Thymus (tissue), 14 donors: ENCODE measurements at places on chromosomes 5 and 9.

GRCh38 chr5:143426437-143426991, 23.0 kb upstream of the NR3C1 start:
- no peak for DNase-seq

DNA sequence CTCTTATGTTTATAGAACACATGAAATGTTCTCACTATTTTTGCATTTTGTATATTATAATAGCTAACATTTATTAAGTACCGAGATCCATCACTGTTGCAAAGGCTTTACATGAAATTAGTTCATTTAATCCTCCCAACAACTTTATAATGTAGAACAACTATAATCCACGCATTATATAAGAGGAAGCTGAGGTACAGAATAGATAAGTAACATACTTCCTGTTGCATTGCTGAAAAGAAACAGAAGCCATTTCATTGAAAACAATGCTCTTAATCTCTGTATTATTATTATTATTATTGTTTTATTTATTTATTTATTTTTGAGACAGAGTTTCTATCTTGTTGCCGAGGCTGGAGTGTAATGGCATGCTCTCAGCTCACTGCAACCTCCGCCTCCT, 7.9 kb upstream of the INSYN2B start:
- DNase-seq = no peak

- no peak for DNase-seq
Measured at GRCh38 chr9:125418404-125418803, 156.8 kb downstream of the GAPVD1 start.

DNA sequence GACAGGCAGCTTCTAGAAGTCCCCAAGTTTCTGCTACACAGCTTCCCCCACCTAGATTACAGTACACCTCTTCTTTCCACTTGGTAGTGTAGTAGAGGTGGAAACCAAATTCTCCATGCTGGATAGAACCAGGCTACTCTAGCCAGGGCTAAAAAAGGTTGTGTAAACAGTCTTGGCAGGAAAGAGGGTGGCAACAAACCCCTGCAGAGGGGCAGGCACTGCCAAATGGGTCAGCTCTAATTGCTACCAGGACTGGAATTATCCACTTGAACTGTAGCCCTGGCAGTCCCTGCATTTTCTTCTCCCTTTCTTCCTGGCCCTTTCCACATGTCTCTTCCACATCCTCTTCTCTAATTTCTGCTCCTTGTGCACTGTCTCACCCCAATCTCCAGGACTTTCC, 24.8 kb downstream of the RANBP3L start:
- DNase-seq = no peak

GRCh38 chr9:133600739-133601138, 8.4 kb downstream of the FAM163B start:
- no peak for DNase-seq

GRCh38 chr5:120848883-120849282, 384.8 kb downstream of the PRR16 start:
- DNase-seq = no peak

GRCh38 chr9:3939820-3940219, 360.0 kb downstream of the GLIS3 start:
- DNase-seq = no peak

DNA sequence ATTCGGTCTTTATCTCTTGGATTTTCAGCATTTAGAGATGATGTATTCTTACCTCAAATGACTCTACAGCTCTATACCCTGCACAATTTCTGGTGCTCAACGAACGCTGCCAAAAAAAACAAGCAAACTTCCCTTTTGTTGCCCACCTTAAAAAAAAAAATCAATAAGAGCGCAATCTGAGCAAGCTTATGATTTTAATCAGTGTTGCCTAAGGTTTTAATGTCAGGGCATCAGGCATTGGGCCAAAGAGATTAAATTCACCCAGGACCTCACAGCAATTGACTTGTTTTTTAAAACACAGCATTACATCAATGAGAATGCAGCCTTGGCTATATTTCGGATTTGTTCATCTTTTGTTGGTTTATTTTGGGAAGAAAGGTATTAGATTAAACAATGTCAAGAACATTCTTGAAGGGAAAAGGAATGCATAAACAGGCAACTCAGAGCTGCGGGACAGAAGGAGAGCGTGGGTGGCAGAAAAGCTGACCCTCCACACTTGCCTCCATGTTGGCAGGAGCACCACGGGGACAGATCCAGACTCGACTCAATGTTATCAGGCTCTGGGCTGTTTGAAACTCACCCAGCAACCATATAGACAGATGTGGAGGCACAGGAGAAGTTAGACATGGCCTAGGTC, 127.5 kb upstream of the DAPK1 start:
- DNase-seq = no peak

DNA sequence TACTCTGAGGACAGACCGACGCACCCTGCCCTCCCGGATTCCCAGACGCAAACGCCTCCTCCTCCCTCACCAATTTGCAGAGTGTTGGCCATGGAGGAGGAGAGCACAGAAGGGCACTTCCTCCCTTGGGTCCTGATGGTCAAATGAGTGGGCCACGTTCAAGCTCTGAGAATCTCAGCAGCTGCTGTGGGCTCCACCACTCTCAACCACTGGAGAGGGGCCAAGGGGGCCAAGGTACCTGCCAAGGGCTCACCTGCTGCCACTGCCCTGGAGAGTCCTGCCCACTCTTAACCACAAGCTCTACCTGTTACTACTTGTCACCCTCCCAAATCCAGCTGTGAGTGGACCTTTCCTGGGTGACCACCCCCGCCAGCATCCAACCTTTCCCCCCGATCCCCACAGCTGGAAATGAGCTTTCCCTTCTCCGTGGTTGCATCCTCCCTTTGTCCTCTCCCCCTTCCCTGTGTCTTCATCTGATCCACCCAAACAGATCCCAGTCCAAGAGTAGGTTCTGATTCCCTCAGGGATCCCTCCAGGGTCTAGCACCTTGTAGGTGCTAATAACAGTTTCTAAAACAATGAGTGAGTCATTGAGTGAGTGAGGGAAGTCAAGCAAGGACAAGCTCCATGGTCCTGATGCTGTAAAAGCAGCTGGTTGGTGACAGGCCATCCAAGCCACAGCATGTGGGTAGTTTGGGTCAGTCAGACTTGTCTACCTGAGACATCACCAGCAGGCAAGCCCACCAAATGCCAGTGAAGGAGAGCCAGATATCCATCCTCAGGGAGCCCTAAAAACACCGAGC, 69.7 kb downstream of the FAM114A2 start:
- DNase-seq = no peak

DNA sequence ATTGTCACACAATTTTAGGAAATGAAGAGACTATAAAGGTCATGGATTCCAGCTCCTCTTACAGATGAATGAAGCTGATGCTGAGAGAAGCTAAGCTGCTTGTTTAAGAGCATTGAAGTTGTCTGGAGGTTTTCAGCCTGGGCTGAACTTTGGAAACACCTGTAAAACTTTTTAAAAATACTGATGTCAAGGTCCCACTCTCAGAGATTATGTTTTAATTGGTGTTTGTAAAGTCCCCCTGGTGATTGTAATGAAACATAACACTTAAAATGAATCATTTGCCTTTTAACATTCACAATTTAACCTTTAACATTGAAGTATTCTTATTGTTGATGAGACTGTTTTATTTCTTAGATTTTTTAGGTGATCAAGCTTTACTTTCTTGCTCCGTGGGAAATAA, 16.4 kb downstream of the RAD23B start:
- no peak for DNase-seq

- DNase-seq = no peak
Measured at GRCh38 chr5:122314036-122314435, 2.0 kb downstream of the SNCAIP start.
